Cerebellar nuclear complex (tissue), 1 donor: ENCODE measurements at places on chromosomes 3 and 15.

DNA sequence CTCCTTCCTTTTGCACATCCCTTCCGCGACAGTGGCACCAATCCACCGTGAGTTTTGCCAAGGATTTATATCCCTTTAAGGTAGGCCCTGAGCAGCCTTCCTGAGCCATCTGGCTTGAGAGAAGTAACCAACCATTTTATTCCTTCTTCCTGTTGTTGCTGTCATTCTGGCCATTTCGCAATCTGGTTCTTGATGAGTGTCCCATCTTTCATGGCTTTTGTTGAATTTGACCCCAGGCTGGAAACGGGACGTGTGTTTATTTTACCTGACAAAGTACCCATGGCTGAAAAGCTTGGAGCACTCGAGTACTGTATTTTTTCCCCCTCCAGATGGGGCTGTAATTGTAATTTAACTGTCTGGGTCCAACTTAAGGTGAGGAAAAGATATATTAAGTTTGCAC is 173.4 kb downstream of the WNT5A start:
- no peak for DNase-seq

GRCh38 chr15:80157215-80157614 is 4.4 kb downstream of the FAH start:
- no peak for DNase-seq

DNA sequence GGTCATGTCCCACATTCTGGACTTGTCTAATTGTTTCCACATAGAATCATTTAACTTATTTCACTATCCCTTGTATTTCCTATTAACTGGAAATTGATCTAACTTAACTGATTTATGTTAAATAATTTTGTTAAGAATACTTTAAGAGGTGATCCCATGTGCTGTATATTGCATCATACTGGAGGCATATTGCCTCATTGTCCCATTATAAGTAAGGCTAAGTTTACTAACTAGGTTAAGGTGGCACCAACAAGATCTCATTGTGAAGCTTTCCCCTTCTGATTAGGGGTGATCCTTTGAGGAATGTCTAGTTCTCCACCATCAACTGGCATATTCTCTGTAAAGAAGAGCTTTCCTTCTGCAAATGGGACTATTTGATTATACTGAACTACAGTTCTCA is 24.4 kb downstream of the MAP1A start:
- no peak for DNase-seq

DNA sequence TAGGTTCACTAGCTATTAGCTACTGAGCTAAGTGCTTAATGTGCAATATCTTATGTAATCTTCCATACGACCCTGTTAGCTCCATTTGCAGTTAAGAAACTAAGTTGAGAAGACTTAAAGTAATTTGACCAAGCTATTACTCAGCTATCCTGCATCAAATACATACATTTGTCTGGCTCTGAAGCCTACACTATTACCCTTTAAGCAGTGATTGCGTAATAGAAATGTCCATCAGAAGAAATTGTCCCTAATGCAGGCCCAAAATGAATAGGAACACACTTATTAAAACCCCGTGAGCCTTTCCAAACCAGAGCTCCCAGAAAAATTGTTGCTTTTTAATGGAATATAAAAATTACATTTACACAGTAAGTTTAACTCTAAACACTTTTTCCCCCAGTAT is 5.3 kb upstream of the MYO1E start:
- DNase-seq = no peak

GRCh38 chr15:52733088-52733487 is 53.9 kb upstream of the ATOSA start:
- DNase-seq = no peak

DNA sequence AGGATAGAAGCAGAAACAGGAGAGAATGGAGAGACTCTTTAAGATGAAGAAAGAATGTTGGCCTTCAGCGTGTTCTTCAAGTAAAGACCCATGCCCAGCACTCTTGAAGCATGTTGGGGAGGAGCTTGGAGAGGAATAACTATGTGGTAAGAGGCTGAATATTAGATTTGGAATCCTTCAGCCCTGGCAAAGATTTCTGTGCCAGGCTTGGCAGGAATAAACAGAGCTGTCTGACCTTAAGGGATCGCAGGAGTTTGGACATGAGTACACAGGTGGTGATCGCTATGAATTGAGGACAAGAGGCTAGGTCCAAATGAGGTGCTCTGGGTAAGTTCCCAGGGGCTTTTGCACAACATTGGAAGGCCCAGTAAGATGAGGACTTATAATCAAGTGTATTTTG is 132.6 kb upstream of the TBL1XR1 start:
- DNase-seq = no peak

DNA sequence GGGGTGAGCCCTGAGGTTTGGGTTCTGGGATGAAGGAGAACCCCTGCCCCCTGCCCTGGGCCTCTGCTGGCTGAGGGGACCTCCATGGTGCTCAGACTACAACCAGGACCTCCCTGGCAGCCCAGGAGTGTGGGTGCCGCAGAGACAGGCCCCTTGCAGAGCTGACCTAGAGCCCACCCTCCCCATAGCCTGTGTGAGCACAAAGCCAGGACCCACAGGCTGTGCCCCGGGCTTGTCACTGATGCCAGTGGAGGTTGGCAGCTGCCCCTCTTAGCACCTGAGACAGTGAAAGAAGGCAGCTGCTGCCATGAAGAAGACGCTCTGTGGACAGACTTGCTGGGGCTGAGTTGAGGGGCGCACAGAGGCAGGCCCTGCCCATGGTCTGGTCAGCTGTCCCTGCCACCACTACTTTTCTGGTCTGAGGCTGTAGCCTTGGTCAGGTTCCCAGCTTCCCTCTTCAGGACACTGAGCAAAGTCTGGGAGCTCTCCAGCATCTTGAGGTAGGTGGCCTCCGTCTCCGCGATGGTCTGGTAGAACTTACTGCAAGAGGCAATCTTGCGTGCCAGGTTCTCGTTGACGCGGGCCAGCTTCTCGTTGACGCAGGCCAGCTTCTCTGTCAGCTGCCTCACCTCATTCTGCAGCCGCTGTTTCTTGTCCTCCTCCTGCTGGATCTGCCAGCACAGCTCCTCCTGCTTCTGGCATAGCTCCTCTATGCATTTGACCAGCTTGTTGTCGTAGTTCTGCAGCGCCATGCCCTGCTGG is 23.0 kb downstream of the USP4 start:
- no peak for DNase-seq

DNA sequence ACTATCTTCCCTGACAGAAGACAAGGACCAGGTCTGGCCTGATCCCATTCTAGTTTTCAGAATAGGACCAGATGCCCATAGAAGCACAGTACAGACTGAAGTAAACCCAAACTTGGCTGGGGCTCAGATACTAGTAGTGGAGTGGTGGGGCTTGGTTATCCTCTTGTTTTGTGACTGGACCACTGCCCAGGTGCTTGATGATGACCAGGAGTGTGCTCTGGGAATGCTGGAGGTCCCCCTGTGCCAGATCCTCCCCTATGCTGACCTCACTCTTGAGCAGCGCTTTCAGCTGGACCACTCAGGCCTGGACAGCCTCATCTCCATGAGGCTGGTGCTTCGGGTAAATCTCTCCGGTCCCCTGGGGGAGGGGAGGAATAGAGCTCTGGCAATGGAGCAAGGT is 36.3 kb downstream of the ESYT3 start:
- no peak for DNase-seq

- no peak for DNase-seq
Observed at GRCh38 chr3:138348754-138349739, 668 bp downstream of the MRAS start.
